Activated naive CD8-positive, alpha-beta T cell treated with anti-CD3 and anti-CD28 coated beads, Interleukin-2, amount 50 U/mL, for 24 hours (primary cell): ENCODE measurements at places on chromosomes 3 and 15.

DNA sequence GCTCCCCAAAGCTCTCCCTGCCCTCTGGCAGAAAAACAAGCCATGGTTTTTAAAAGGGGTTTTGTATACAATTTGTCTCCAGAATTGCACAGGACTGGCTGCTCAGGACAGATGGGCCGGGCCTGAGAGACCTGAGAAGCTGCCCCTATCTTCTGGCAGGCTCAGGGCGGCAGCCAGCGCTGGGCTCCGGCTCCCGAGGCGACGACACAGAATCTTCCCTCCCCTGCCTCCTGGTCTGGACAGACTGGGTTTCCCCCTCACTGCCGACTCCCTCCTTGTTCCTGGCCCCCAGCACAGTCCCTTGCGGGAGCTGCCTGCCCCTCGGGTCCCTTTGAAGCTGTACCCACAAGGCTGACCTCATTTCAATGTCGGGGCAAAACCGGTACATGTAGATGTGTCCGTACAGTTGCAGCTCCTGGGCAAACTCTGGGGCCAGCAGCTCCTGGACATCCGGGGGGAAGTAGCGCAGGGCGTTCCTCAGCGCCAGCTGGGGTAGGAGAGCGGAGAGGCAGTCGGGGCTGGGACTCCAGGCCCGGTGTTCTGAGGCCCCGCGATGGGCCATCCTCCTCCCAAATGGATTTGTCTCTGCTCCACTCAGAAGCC, 7.2 kb downstream of the UROC1 start:
- DNase-seq: no peak

GRCh38 chr15:57732526-57733331, 26.2 kb downstream of the POLR2M start:
- peak; percentile 56 for DNase-seq

DNA sequence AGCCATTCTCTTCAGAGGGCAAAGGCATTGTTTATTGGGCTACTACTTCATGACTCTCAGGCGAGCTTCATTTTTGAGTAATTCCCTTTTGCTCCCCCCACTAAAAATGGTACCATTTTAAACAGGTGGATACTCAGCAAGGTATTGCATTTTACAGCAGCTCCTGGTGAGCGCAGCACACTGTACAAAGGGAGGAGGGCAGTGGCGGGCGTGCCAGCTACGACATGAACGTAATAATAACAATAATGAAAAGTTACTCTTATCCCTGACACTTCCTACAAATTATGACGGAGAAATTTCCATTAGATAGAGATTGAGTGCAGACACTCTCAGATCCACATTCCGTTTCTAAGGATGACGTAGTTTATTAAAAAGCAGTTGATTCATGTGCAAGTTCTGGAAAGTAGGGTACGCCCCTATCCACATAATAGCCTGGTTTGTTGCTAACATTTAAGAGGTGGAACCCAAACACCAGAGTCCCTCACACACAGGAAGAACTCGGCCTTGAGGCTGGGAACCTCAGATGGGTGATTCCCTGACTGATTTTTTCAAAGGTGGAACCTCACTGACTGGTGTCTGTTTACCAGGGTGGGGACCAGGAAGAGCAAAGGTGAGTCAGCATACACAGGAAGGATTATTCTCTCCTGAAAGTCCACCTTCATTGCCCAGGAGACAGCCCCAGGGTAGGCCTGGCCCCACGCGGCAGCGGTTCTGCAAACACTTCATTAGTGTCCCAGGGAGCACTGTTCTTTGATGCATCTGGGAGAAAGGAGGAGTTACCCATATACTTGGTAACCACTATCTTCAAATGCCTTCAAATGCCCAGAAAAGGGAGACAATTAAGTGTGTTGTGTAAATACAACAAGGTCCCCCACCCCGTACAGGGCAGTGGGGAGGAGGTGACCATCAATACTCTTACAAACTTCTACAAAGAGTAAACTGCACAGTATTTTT, 69.9 kb downstream of the LDHAL6B start:
- no peak for DNase-seq

- no peak for DNase-seq
Measured at GRCh38 chr3:4985330-4986174, 6.3 kb downstream of the BHLHE40 start.

GRCh38 chr15:74402337-74402841, 31.4 kb downstream of the SEMA7A start:
- peak; percentile 54 for DNase-seq

DNA sequence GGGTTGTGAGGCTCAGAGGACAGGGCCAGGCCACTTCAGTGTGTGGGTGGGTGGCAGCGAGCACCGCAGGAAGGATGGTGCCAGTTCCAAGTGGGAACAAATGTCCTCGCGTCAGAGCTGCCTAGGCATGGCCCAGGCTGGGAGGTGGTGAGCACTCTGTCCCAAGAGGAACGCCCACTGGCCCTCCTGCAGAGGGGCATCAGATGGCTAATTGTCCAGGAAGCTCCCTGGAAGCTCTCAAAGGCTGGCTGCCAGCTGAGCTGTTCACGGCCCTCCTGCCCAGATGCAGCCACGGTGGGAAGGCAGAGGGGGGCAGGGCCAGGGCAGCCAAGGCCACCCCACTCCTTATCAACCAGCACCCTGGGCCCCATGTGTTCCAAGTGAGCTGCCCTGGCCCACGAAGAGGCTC, 55.2 kb downstream of the IQSEC1 start:
- DNase-seq: no peak

DNA sequence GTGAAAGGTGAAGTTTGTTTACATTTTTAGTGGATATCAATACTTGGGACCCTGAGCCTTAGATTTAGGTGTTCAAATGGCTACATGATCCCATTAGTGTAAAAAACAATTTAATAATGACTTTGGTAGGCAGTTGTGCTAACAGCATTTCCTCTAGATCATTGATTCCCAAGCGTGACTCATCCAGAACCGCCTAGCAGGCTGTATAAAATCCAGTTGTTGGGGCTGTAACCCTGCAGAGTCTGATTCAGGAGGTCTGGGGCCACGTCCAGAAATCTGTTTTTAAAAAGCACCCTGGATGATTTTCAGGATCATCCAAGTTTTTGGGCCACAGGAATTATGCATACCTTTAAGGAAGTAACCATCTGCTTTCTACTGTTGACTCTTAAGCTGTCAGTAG, 156.4 kb downstream of the TP63 start:
- no peak for DNase-seq

DNA sequence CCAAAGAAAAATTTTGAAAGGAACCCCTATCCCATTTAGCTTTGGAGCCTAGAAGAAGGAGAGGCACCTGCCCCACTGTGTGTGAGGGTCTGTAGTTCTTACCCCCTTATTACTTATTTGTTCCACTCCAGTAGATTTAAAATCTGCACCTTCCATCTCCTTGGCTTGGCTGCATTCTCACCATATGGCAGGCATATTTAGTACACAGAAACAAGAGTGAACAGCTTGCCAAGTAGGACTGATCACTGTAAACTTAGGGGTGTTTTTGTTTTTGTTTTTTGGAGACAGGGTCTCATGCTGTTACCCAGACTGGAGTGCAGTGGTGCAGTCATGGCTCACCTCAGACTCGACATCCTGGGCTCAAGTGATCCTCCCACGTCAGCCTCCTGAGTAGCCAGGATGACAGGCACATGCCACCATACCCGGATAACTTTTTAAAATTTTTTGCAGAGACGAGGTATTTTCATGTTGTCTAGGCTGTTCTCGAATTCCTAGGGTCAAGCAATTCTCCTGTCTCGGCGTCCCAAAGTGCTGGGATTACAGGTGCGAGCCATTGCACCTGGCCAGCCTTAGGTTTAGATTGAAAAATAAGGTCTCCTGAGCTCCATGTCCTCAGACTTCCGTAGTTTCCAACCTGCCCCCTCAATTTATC, 14.1 kb upstream of the ANXA2 start:
- DNase-seq: no peak

DNA sequence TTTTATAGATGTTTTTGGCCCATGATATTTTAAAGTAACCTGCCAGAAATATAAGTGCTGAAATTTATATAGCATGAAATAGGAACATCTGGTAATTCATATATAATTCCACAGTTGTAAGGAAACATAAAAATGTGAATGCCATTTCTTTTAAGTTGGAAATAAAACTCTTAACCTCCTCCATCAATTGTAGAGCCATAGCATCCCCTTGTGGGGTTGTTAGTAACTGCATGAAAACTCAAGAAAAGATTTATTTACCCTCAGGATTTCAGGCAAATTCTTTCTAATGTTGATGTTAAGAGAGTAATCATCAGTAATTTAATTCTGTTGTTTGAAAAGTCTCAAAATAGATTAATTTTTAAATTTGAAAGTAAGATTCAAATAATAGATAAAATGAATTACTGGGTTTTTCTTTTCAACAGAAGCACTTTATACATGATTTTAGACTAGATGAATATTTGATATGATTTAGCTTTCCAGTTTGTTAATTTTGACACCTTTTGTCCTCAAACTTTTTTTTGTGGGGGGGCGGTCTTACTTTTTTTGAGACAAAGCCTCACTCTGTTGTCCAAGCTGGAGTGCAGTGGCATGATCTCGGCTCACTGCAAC, 74.7 kb downstream of the RASA2 start:
- peak; percentile 30 for DNase-seq

- no peak for DNase-seq
Measured at GRCh38 chr15:95266451-95267061, 1035.2 kb downstream of the MCTP2 start.
